ENCODE measurements at places on chromosomes 16 and 17.
A peak's percentile ranks its signal among the peaks of the same experiment; 100 is the strongest.

GRCh38 chr17:40447148-40447644 is 3.9 kb downstream of the IGFBP4 start:
- no peak for DNase-seq
- H3K4me3 ChIP-seq = peak overlapping the region; percentile 71
- peak overlapping the region; percentile 74 for H3K27ac ChIP-seq
- peaks cover 90% of the 10 kb centered on the region for H3K4me1 ChIP-seq
- H3K27me3 ChIP-seq = no peaks in the 10 kb centered on the region
- no peaks in the 10 kb centered on the region for H3K36me3 ChIP-seq

GRCh38 chr17:56918916-56919315 is 5.1 kb upstream of the TRIM25 start:
- H3K27ac ChIP-seq = peak overlapping the region; percentile 9
- peaks cover 16% of the 10 kb centered on the region for H3K4me1 ChIP-seq
- H3K4me3 ChIP-seq = no peak overlapping the region
- DNase-seq = no peak
- H3K27me3 ChIP-seq = no peaks in the 10 kb centered on the region
- H3K36me3 ChIP-seq = no peaks in the 10 kb centered on the region

DNA sequence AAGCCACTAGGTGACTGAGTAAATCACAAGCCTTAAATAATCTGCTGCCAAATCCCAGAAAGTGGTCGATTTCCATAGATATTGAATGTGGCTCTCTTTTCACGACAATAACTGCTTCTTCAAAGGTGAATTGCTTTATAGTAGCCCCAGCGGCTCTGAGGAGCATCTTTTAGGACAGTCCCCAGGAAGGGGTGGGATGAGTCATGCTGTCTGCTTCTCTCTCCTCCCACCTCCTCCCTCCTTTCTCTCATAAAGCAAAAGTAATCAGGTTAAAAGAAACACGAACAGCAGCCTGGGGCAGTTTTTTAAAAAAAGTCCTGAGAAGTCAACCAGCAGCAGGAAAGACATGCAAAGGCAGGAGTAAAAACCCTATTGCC is 1.8 kb downstream of the KIAA0513 start:
- peak overlapping the region; percentile 76 for H3K4me3 ChIP-seq
- no peaks in the 10 kb centered on the region for H3K27me3 ChIP-seq
- H3K4me1 ChIP-seq = peaks cover 45% of the 10 kb centered on the region
- no peak for DNase-seq
- peaks cover 11% of the 10 kb centered on the region for H3K36me3 ChIP-seq
- peak overlapping the region; percentile 86 for H3K27ac ChIP-seq

- H3K27ac ChIP-seq = peak overlapping the region; percentile 69
- no peaks in the 10 kb centered on the region for H3K27me3 ChIP-seq
- no peak overlapping the region for H3K4me3 ChIP-seq
- no peak for DNase-seq
- H3K36me3 ChIP-seq = no peaks in the 10 kb centered on the region
Measured at GRCh38 chr16:68786685-68787418, 49.8 kb downstream of the CDH1 start.

DNA sequence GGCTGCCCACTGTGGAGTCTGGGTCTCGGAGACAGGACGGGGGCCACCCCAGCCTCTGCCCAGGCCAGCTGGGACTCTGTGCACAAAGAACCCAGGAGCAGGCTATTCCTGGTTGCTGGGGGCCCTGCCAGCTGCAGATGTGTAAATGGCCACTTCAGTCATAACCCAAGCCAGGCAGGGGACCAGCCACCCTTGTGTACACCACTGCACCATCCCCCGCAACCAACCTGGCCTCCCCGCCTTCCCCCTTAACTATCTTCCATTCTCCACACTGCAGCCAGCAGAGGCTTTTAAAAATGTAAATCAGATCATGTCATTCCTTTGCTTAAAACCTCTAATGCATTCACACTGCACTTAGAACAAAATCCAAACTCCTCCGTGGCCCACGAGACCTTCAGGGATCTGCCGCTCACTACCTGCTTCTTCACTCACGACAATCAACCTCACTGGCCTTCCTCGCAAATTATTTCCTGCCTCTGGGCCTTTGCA is 28.3 kb downstream of the RTN4RL1 start:
- DNase-seq = no peak
- H3K4me3 ChIP-seq = no peak overlapping the region
- H3K4me1 ChIP-seq = peaks cover 51% of the 10 kb centered on the region
- H3K36me3 ChIP-seq = no peaks in the 10 kb centered on the region
- H3K27me3 ChIP-seq = no peaks in the 10 kb centered on the region
- H3K27ac ChIP-seq = no peak overlapping the region

- peaks cover 15% of the 10 kb centered on the region for H3K4me1 ChIP-seq
- no peaks in the 10 kb centered on the region for H3K36me3 ChIP-seq
- H3K27ac ChIP-seq = peak overlapping the region; percentile 72
- no peak overlapping the region for H3K4me3 ChIP-seq
- no peaks in the 10 kb centered on the region for H3K27me3 ChIP-seq
Measured at GRCh38 chr17:9284884-9285283, 263.6 kb downstream of the NTN1 start.

DNA sequence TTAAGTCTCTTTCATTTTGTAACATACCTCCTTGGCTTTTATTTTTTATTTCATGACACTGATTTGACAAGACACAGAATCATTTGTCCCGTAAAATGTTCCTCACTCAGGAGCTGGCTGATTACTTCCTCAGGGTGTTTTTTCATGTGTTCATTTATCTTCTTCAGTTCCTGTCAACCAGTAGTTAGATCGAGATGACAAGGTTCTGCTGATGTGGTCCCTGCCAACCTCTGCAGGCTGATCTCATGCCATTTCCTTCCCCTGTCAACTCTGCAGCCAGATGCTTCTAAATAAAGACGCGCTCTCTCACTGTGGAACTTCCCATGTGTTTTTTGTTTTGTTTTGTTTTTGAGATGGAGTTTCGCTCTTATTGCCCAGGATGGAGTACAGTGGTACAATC is 8.1 kb upstream of the CXCL16 start:
- H3K36me3 ChIP-seq = no peaks in the 10 kb centered on the region
- DNase-seq = no peak
- peaks cover 13% of the 10 kb centered on the region for H3K4me1 ChIP-seq
- H3K27me3 ChIP-seq = peaks cover 34% of the 10 kb centered on the region
- H3K27ac ChIP-seq = no peak overlapping the region

GRCh38 chr16:906296-906695 is 64.5 kb downstream of the LMF1 start:
- H3K36me3 ChIP-seq = peaks cover 34% of the 10 kb centered on the region
- DNase-seq = no peak
- no peak overlapping the region for H3K4me3 ChIP-seq
- H3K4me1 ChIP-seq = no peaks in the 10 kb centered on the region
- no peak overlapping the region for H3K27ac ChIP-seq
- no peaks in the 10 kb centered on the region for H3K27me3 ChIP-seq

GRCh38 chr17:16313139-16314090 is 39.9 kb downstream of the CENPV start:
- no peak overlapping the region for H3K27ac ChIP-seq
- peaks cover 41% of the 10 kb centered on the region for H3K36me3 ChIP-seq
- H3K4me3 ChIP-seq = no peak overlapping the region
- no peaks in the 10 kb centered on the region for H3K27me3 ChIP-seq
- H3K4me1 ChIP-seq = no peaks in the 10 kb centered on the region

DNA sequence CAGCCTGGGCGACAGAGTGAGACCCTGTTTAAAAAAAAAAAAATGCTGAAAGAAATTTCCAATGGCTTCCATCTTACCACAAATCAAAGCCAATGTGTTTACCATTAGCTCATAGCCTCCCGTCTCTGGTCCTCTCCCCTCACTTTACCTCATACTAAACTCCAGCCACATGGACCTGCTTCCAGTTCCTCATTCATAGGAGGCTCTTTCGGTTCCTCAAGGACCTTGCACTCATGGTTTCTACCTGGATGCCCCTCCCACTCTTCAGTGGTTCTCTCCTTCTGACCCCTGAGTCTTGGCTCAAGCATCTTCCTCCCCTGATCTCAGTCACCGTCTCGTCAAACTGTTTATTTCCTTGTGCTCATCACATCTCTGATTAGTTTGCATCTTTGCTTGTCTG is 3.8 kb upstream of the DEF8 start:
- peaks cover 4% of the 10 kb centered on the region for H3K27me3 ChIP-seq
- DNase-seq = no peak
- no peak overlapping the region for H3K4me3 ChIP-seq

DNA sequence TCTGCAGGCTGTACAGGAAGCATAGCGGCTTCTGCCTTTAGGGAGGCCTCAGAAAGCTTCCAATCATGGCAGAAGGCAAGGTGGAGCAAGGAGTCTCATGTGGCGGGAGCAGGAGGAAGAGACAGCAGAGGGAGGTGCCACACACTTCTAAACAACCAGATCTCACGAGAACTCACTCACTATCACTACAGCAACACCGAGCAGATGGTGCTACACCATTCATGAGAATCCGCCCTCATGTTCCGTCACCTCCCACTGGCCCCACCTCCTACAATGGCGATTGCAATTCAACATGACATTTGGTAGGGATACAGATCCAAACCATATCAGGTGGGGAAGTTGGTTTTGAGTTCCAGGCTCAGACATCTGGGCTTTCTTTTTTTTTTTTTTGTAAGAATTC is 31.9 kb upstream of the NUDT7 start:
- H3K36me3 ChIP-seq = no peaks in the 10 kb centered on the region
- H3K27ac ChIP-seq = no peak overlapping the region
- DNase-seq = no peak

DNA sequence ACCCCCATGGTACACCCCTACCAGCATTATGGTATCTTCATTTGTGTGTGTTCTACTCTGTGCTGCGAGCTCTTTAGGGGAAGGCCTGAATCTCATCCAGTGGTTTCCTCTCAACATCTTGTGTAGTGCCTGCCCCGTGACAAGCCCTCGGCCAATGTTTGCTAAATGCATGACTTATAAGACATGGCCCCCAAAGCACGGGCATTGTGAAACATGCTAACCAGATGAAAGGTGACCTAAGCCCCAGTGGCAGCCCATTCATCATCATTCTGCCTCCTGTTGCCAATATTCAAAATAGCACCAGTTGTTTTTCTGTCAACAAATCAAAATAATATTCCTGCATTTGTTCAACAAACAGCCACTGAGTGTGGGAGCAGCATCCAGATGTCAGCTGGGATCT is 108.8 kb upstream of the HSBP1 start:
- DNase-seq = peak; percentile 66
- H3K4me1 ChIP-seq = no peaks in the 10 kb centered on the region
- H3K27ac ChIP-seq = no peak overlapping the region

GRCh38 chr17:14719942-14720341 is 419.1 kb downstream of the HS3ST3B1 start:
- H3K4me1 ChIP-seq = no peaks in the 10 kb centered on the region
- H3K4me3 ChIP-seq = no peak overlapping the region
- no peak overlapping the region for H3K27ac ChIP-seq
- H3K36me3 ChIP-seq = no peaks in the 10 kb centered on the region
- no peak for DNase-seq

- H3K36me3 ChIP-seq = no peaks in the 10 kb centered on the region
- H3K27me3 ChIP-seq = peaks cover 31% of the 10 kb centered on the region
- no peak overlapping the region for H3K4me3 ChIP-seq
- no peak for DNase-seq
Measured at GRCh38 chr16:1188432-1189189, 35.7 kb downstream of the CACNA1H start.

GRCh38 chr16:12390074-12390605 is 413.5 kb downstream of the CPPED1 start:
- DNase-seq = no peak
- H3K4me3 ChIP-seq = no peak overlapping the region
- H3K4me1 ChIP-seq = peaks cover 2% of the 10 kb centered on the region
- no peak overlapping the region for H3K27ac ChIP-seq
- H3K27me3 ChIP-seq = no peaks in the 10 kb centered on the region

GRCh38 chr17:4838309-4838785 is 5.2 kb downstream of the MINK1 start:
- DNase-seq = no peak
- H3K4me3 ChIP-seq = no peak overlapping the region
- H3K4me1 ChIP-seq = peaks cover 78% of the 10 kb centered on the region
- H3K27ac ChIP-seq = peak overlapping the region; percentile 42
- H3K27me3 ChIP-seq = no peaks in the 10 kb centered on the region

- DNase-seq = no peak
- no peak overlapping the region for H3K27ac ChIP-seq
- no peaks in the 10 kb centered on the region for H3K27me3 ChIP-seq
- H3K4me3 ChIP-seq = no peak overlapping the region
- H3K4me1 ChIP-seq = peaks cover 21% of the 10 kb centered on the region
- H3K36me3 ChIP-seq = no peaks in the 10 kb centered on the region
Measured at GRCh38 chr17:43718544-43718943, 40.0 kb downstream of the SOST start.

DNA sequence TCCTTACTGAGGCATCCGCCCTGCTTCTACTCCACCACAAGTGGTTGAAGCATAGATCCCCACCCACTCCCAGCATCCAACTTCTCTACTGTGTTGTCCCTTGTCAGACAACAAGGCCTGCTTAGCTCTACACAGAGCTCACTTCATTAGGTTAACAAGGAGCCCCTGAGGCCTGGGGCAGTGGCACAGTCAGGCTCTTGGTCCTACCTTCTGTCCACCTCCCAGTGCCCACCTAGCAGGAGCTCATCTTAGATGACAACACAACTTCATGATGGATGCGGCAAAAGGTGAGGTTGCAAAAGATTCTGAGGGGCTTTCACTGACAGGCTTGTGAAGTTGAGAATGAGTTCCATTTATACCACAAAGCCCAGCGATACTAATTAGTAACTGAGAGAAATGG is 432.0 kb upstream of the CDH5 start:
- H3K27ac ChIP-seq = no peak overlapping the region
- DNase-seq = no peak
- no peaks in the 10 kb centered on the region for H3K36me3 ChIP-seq
- no peaks in the 10 kb centered on the region for H3K27me3 ChIP-seq
- H3K4me3 ChIP-seq = no peak overlapping the region

- peak; percentile 81 for DNase-seq
- H3K36me3 ChIP-seq = no peaks in the 10 kb centered on the region
- peak overlapping the region; percentile 46 for H3K27ac ChIP-seq
- peak overlapping the region; percentile 4 for H3K4me3 ChIP-seq
- no peaks in the 10 kb centered on the region for H3K27me3 ChIP-seq
Measured at GRCh38 chr17:869567-870525, 87.7 kb downstream of the MRM3 start.

DNA sequence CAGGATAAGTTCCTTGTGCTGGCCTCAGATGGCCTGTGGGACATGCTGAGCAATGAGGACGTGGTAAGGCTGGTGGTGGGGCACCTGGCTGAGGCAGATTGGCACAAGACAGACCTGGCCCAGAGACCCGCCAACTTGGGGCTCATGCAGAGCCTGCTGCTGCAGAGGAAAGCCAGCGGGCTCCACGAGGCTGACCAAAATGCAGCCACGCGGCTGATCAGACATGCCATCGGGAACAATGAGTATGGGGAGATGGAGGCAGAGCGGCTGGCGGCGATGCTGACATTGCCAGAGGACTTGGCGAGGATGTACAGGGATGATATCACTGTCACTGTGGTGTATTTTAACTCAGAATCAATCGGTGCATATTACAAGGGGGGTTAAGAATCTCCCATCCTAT is 5.2 kb downstream of the PDP2 start:
- peaks cover 30% of the 10 kb centered on the region for H3K36me3 ChIP-seq
- no peak overlapping the region for H3K4me3 ChIP-seq
- peaks cover 13% of the 10 kb centered on the region for H3K4me1 ChIP-seq
- no peak overlapping the region for H3K27ac ChIP-seq
- no peaks in the 10 kb centered on the region for H3K27me3 ChIP-seq

Measured in suprapubic skin (tissue), 4 donors.